Stimulated activated CD8-positive, alpha-beta memory T cell treated with anti-CD3 and anti-CD28 coated beads, Interleukin-15, amount 100 ng/mL, for 4 hours (primary cell): ENCODE measurements at places on chromosomes 11 and 22.

DNA sequence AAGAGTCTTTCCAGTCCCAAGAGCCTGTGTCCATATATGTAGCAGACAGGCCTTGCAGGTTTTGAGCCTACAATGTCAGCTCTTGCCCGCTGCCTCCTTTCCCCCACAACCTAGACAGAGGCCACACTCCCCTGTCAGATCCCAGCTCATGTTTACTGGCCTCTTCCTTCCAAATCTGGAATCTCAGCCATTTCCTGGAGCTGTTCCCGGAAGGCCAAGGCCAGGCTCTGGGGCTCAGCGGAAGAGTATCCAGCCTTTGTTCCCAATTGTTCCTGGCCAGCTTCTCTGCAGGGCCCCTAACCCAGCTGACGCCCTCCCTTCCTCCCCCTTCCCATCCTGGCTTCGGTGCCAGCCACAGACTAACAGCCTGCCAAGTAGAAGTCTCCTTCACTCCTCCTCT lies 1.0 kb upstream of the ROBO4 start:
- no peak for DNase-seq

DNA sequence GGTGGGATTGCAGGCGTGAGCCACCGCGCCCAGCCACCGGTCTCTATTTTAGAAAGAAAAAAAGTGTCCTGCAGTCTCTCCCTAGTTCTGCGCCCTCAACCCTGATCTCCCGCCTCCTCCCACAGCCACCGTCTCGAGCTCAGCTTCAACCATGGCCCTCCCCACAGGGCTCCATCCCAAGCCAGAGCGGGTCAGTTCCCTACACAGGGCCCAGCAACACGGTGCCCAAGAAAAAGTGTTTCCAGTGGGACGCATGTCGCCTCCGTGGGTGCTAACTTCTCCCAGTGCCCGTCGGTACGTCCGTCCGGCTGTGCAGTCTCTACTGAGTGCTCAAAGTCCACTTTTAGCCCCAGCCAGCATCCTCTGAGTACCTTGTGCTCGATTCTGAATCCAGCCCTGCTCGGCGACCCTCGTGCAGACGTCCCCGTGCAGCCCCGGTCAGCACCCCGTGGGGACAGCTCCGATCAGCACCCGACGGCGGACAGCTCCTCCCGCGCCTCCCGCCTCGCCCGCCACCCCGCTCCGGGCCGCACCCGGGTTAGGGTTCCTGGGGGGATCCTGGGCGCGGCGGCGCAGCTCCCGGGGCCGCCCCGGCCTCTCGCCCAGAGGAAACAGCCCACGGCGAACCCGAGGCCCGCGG lies 657 bp upstream of the MAPK8IP2 start:
- no peak for DNase-seq

- no peak for DNase-seq
Measured at GRCh38 chr22:30047364-30047738, 32.9 kb upstream of the HORMAD2 start.

DNA sequence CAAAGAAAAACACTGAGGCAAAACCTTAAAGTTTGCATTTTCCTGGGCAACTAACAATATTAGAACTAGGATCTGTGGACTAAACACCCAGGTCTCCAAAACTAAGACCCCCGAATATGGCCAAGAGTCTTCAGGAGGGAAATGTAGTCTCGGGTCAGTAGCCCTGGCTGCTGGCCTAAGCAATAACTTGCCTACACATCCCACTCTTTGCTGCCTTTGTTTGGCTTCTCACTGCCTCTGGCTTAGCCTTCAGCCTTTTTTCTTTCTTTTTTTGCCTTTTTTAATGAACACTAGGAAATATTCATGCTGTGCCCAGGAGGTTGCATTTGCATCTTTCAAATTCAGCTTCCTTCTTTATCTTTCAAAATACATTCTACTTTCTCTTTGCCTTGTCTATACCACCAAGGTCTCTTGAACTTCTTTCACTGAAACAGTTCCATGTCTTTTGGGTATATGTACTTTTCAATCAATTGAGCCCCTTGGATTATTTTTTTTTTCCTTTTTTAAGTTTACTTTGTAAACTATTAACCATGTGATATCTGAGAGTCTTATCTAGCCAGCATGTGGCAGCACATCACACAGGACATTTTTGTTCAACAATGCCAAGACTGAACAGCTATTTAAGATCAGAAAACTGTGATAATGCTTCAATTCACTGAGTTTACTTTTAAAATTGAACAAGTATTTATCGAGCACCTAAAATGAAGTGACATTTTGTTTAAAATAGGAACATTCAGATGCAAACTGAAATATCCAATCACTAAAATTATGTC lies 165.0 kb upstream of the TRPC6 start:
- no peak for DNase-seq

DNA sequence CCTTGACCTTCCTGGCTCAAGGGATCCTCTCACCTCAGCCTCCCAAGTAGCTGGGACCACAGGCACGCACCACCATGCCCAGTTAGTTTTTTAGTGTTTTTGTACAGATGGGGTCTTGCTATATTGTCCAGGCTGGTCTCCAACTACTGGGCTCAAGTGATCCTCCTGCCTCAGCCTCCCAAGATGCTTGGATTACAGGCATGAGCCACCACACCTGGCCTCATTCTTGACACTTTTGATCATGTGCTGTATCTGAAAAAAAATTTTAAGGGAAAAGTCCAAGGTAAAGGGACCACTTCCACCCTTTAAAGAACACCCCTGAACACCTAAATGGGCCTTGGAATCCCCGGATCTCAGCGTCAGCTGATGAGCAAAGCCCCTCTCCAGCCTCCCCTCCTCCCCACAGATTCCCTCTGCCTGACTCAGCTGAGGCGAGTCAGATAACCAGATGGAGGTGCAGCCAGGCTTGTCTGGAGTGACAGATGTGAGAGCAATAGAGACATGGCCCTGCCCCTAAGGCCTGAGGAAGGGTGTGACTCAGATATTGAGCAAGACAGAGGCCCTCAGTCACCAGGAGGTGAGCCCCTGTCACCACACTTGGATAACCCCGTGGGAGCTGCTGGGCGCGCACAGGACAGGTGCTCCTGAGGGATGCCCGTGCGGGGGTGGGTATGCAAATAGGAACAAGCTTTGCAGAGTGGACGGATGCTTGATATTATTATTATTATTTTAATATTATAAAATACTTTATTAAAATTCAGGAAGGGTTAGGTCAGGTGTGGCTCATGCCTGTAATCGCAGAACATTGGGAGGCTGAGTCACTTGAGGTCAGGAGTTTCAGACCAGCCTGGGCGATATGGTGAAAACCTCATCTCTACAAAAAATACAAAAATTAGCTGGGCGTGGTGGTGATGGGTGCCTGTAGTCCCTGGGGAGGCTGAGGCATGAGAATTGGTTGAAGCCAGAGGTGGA lies 5.0 kb upstream of the CCDC88B start:
- DNase-seq = no peak
